NCI-H2227 treated with DMSO at 0.1 percent for 48 hours (cell line): ENCODE measurements at places on chromosomes 6 and 20.

GRCh38 chr6:169452117-169452868 is 198.6 kb upstream of the THBS2 start:
- peak; percentile 5 for DNase-seq

DNA sequence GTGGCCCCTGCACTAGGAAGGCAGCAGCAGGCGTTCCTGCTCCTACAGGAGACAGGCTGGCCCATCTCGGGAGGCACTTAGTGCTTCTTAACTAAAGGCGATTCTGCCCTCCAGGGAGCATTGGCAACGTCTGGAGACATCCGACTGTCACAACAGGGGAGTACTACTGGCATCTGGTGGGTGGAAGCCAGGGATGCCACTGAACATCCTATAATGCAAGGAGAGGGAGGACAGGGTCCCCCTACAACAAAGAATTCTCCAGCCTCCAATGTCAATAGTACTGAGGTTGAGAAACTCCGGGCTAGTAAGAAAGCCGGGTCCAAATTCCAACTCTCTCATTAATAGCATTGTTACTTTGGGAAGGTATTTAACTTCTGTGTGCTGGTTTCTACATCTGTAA is 119.4 kb upstream of the ARMC2 start:
- no peak for DNase-seq

DNA sequence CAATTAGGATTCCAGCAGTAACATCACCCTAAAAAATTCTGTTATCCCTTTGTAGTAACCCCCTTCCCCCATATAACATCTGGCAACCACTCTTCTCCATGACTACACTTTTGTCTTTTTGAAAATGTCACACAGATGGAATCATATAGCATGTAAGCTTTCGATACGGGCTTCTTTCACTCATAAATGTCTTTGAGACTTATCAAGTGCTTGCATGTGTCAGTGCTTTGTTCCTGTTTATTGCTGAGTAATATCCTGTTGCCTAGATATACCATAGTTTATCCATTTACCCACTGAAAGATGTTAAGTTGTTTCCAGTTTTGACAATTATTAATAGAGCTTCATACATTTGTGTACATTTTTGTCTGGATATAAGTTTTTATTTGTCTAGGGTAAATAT is 10.4 kb upstream of the SNPH start:
- DNase-seq: no peak

- no peak for DNase-seq
Measured at GRCh38 chr20:61436283-61436666, 184.2 kb downstream of the CDH4 start.

DNA sequence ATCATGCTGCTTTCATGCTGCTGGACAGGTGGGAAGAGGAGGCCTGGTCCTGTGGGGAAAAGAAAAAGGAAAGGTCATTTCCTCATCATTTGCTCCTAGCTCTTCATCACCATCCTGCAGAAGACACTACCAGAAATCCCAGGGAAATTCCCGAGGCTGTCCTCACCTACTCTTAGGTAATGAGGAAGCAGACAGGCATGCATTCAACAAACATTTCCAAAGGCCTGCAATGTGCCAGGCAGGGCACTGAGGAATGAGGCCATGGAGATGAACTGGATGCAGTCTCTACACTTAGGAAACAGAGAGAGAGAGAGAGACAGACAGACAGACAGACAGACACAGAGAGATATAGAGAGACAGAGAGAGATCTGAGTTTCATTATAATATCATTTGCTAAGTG is 83.0 kb upstream of the MRPS10 start:
- DNase-seq: no peak

- DNase-seq: no peak
Measured at GRCh38 chr6:3442431-3443220, 14.2 kb downstream of the SLC22A23 start.

DNA sequence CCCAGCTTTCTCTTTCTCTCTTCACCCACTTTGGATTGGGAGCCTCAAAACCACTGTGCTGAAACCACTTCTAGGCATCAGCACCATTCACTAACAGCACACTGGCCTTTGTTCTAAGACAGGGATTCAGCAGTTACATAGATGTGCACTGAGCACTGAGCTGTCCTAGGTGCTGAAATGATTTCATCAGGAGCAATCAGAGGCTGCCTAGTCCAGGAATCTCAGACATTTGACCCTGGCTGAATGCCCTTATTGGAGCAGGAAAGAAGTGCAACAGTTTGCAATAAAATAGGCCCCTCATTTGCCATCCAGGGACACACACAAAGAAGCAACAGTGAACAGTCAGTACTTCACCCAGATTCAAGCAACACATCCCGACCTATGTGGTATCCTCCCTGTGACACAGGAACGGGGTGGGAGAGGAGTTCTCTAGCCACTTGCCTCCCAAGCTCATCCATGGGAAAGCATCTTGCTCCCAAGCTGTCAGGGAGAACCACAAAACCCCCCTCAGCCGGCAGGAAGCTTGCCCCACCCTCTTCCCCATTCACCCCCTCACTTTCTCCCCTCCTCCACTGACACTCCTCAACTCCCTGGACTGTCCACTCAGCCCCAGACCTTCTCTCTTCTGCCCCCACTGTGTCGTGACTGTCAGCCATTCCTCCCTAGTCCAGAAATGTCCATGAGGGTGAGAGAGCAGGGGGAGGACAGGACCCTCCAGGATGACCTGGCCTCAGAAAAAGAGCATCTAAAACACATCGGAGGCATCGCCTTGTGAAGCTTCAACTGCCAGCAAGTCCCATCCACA is 304.4 kb downstream of the PREX1 start:
- DNase-seq: no peak

- DNase-seq: peak; percentile 61
Measured at GRCh38 chr6:21594416-21595281, 1.1 kb downstream of the SOX4 start.

- no peak for DNase-seq
Measured at GRCh38 chr6:394641-395289, 3.2 kb downstream of the IRF4 start.

- no peak for DNase-seq
Measured at GRCh38 chr20:51153867-51154707, 131.2 kb upstream of the KCNG1 start.

GRCh38 chr6:15768999-15769398 is 106.2 kb upstream of the DTNBP1 start:
- DNase-seq: no peak

DNA sequence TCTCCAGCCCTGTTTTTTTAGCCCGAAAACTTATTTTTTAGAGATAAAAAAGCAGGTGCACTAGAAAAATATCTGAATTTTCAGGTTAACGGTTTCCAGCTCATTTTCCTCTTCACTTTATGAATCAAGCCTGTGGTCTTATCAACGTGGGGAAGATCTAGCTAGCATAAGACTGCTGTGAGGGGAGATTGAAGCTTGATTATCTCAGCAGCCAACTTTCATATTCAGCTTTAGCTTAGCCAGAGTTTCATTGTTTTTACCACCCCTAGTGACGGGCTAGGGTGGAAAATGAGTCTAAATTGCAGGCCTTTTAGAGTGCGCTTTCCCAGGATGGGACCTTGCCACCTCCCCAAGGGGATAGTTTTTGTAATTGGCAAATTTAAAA is 11.9 kb upstream of the RBM38 start:
- DNase-seq: no peak

DNA sequence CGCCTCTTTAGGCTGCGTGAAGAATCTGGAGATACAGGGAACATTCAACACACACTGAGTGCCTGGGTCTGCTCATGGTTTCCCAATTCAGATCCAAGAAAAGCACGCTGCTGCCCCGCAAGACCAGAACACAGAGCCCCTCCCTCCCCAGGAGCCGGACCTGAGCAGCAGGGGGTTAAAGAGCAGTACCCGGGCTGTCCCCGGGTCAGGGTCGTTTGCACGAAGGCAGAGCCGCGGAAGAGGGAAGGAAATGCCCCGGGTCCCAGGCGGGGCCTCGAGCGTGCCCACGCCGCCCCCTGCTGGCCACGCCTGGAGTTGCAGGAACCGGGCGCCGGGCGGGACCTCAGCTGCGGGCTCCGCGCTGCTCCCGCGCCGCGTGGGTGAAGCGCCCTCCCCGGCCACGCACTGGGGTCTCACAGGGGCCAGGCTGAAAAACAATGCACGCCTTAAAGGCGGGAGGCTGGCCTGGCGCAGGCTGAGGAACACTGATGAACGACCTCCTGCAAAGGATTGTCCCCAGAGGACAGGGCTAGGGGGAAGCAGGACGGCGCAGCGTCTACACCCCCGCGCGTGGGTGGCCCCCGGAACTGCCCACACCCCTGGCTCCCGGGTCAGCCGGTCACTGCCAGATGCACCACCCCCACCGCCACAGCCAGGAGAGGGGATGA is 48.9 kb downstream of the ANKRD60 start:
- no peak for DNase-seq

- DNase-seq: no peak
Measured at GRCh38 chr6:142716097-142716496, 228.9 kb downstream of the HIVEP2 start.

- no peak for DNase-seq
Measured at GRCh38 chr20:63941282-63942081, 14.7 kb downstream of the UCKL1 start.

DNA sequence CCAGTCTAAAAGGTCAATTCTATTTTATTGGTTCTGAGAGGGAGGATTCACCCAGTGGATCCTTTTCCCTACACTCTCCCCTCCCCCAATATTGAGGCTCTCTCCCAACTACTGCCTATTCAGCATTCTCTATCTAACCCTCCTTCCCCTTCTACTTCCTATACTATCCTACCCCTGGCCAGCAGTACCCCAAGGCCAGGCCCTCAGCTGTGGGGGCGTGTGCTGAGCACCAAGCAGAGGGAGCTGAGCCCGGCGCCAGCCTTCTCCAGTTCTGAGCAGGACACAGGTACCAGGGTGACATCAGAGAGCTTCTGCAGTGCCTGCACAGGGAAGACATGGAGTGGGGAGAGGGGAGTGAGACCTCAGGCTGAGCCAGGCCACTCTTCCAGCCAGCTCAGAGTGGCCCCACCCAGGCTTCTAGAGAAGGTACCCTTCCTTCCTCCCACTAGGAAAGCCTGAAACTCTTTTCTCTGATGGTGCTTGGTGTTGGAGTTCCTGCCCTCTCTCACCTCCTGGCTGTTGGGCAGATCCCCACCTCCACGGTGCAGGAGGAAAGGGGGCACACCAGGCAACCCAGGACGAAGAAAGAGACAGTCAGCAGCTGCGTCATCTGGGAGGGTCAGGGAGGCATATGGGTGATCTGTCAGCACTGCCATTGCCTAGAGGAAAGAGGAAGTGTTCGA is 1.9 kb downstream of the DDAH2 start:
- no peak for DNase-seq

- no peak for DNase-seq
Measured at GRCh38 chr20:59308493-59309201, 8.2 kb downstream of the EDN3 start.

- no peak for DNase-seq
Measured at GRCh38 chr6:168525926-168526630, 85.1 kb downstream of the SMOC2 start.

DNA sequence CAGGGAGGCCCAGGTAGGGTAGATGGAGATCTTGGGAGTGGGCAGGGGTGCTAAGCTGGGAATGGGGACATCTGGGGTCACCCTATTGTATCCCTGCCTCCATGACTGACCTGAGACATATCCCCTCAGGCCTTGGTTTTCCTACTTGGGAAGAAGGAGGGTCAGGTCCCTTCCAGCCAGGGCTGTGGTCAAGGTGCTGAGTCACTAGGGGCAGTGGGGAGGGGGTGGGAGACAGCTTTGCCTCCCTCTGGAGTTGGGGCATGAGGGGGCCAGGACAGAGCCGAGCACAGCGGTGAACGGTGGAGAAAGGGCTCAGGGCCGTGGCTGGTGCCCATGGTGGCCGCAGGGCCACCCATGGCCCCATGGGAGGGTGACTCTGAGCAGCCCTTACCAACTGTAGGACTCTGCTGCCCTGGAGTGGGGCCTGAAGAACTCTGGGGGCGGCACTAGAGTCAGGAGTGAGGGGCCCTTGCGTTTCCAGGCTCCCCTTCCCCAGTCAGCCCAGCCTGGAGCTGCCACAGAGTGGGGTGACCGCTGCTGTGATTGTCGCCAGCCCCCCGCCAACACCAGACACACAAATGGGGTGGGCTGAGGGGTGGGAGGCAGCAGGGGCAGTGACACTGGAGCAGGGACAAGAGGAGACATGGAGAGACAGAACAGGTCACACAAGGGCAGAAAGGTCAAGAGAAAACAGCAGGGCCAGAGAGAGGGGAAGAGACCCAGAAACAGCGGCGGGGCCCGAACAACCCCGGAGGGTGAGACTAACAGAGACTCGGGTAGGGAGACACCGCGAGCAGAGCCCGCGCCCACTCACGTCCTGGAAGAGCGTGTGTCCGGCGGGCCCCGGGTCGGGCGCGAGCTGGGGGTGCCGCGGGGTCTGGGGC is 576 bp downstream of the NECAB3 start:
- no peak for DNase-seq

GRCh38 chr6:129501740-129502660 is 208.0 kb downstream of the ARHGAP18 start:
- peak; percentile 39 for DNase-seq

- no peak for DNase-seq
Measured at GRCh38 chr20:17344790-17345189, 118.0 kb downstream of the PCSK2 start.

DNA sequence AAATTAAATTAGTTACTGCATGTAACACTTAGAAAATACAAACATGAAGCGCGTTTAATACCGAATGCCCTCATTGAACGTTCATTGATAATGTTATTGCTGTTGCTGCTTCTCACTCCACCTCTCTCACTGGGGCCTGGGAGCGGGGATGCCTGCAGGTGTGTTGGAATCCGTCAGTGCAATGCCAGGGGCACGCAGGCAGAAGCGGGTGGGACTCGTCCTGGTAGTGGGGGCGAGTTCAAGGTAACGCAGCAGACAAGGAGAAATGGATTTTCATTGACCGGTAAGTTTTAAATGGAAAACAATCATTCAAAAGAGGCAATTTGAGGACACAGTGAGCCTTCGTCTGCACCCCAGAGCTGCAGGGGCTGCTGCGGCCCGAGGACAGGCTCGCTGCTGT is 71.2 kb upstream of the AFDN start:
- DNase-seq: no peak

- DNase-seq: no peak
Measured at GRCh38 chr6:111626441-111626840, 20.8 kb upstream of the TRAF3IP2 start.

- no peak for DNase-seq
Measured at GRCh38 chr6:166408936-166409755, 26.4 kb upstream of the MPC1 start.

GRCh38 chr20:22536956-22537756 is 47.2 kb downstream of the FOXA2 start:
- DNase-seq: no peak

GRCh38 chr6:159806021-159806458 is 6.0 kb downstream of the PNLDC1 start:
- DNase-seq: no peak

GRCh38 chr6:66423047-66423446 is 716.0 kb upstream of the EYS start:
- no peak for DNase-seq
